ENCODE measurements at places on chromosomes 2 and 18. TPM values are rescaled to one million over a fixed set of nuclear protein-coding genes. Genes with fewer than 3 reads are reported as not detected.

DNA sequence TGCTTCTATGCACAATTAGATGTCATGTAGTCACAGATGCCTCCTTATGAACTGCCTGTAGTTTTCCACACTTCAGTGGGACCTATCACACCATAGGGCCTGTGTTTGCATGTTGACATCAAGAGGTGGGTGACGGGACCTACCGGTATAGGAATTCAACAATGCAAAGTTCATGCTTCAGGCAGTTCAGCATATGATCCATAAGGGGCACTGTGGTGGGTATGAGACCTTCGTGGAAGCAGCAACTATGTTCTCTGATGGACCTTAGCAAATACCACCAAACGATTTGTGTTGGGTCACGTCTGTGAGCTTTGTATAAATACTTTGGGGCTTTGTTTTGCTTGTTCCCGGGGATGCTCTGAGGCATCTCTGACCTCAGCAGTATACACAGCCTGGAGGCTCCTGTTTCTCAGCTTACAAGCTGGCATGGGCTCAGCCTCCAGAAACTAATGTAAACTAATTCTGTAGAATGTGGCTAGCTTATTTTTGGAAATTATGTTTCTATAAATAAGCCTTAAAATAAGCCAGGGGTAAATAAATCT, 111.6 kb downstream of the DTNA start:
- DNase-seq = no peak

GRCh38 chr2:8379549-8379948, 302.3 kb upstream of the ID2 start:
- no peak for DNase-seq

DNA sequence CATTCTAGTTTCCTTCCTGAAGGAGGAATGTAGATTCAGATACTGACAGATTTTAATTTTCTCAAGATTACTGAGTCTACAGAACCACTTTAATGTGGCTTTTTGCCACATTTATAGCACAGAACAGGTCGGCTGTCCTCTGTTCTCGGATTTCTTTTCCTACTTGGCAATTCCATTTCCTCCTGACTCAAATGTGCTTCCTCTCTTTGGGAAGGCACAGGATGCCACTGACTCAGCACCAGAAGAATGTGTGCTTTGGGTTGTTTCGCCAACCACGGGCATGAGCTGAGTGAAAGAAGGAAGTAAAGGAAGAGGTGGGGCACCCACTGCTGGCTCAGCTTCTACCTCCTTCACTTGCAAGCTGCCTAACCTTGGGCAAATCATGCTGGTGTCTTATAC, 970.6 kb upstream of the ACVR2A start:
- peak; percentile 95 for DNase-seq

- DNase-seq = no peak
These were observed 18.9 kb downstream of the GPR35 start for GRCh38 chr2:240644171-240644651.

- DNase-seq = no peak
These were observed 112.3 kb upstream of the SLC8A1 start for GRCh38 chr2:40564184-40564583.

DNA sequence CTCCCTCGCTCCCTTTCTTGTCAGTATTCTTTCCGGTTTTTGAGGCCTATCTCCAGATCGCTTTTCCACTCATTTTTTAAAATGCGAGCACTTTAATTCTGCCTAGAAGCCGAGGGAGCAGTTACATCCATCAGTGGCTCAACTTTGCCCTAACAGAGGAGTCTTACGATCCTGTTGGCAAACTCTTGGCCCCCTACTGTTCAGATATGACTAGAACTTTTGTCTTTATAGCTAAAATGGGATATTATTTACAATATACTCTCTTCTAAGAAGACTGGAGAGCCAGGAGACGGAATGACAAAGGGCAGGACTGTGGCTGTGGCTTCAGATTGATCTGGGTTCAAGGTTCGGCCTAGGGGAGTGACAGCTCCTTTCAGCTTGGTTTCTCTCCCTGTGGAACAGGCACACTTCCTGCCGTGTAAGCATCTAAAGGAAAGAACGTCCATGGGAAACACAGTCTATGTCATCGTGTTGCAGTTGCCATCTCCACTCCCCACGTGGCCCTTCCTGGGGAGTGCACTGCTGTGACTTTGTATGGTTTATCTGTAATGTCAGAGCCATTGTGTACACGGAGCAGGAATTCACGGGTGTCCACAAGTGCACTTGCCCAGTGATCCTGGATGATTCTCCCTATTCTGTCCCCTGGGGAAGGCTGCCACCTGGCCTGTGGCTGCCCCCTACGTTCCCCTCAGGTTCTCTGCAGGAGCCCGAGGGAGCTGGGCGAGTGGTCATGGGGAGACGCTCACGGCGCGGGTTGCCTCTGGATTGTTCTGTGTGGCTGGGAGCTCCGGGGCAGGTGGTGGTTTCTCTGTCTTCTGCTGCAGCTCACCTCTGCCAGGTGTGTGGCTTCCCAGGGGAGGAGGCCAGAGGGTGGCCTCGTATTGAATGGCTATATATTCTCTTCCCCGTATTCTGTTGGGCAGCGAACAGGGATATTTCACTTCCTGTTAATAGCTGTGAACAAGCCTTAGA, 222.0 kb downstream of the LDLRAD4 start:
- DNase-seq = no peak

GRCh38 chr18:60568220-60568619, 195.6 kb upstream of the MC4R start:
- DNase-seq = no peak

DNA sequence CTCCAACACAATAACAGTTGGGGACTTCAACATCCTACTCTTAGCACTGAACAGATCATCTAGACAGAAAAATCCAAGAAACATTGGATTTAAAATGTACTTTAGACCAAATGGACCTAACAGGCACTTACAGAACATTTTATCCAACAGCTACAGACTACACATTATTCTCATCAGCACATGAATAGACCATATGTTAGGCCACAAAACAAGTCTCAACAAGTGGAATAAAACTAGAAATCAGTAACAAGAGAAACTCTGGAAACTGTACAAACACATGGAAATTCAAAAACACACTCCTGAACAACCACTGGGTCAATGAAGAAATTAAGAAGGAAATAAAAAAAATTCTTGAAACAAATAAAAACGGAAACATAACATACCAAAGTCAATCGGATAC, 117.5 kb downstream of the ACVR1 start:
- no peak for DNase-seq

GRCh38 chr2:157375384-157375783, 49.8 kb upstream of the ERMN start:
- no peak for DNase-seq

DNA sequence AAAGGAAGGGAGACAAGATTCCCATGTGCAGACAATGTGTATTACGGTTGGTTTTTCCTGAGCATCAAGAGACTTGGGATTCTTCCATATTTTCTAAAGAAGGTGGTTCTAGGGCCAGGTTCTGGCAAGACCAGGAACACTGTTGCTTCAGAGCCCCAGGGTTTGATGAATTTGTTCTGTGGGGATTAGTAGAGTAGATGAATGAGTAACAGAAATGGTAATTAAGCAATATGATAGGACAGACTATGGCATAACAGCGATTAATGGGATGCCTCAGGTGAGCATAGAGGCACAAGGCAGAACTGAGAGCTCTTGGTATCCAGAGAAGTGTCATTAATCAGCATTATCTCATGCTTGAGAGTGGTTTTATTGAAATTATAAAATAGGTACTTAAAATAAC, 82.8 kb upstream of the PNPT1 start:
- no peak for DNase-seq

- no peak for DNase-seq
These were observed 112.1 kb downstream of the DTNB start for GRCh38 chr2:25561136-25561850.

GRCh38 chr2:238996331-238997136, 148.6 kb downstream of the TWIST2 start:
- no peak for DNase-seq

DNA sequence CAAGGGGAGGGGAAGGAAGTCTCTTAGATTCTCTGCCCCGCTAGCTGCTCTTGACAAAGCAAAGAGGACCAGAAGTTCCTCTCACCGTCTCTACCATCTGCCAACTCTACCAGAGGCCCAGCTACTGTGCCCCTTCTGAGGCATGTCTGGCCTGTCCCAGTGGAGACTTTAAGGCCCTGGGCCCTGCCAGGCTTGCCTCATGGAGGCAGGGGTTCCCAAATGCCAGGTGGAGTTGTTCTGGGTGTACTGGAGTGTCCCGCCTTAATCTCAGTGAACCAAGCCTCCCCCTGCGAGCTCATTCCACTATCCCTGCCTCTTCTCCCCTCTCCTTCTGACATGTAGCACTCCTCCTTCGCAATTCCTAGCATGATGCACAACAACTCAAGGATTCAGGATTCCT, 2.2 kb downstream of the HOXD12 start:
- DNase-seq = no peak

GRCh38 chr2:186540941-186541340, 48.9 kb upstream of the ITGAV start:
- no peak for DNase-seq

- DNase-seq = no peak
These were observed 120.0 kb upstream of the SIX3 start for GRCh38 chr2:44821500-44821899.

GRCh38 chr2:199836943-199837342, 14.0 kb downstream of the FTCDNL1 start:
- DNase-seq = no peak

GRCh38 chr2:1004398-1004797, 53.7 kb downstream of the SNTG2 start:
- DNase-seq = no peak

GRCh38 chr2:204573221-204573620, 27.9 kb downstream of the PARD3B start:
- DNase-seq = no peak

DNA sequence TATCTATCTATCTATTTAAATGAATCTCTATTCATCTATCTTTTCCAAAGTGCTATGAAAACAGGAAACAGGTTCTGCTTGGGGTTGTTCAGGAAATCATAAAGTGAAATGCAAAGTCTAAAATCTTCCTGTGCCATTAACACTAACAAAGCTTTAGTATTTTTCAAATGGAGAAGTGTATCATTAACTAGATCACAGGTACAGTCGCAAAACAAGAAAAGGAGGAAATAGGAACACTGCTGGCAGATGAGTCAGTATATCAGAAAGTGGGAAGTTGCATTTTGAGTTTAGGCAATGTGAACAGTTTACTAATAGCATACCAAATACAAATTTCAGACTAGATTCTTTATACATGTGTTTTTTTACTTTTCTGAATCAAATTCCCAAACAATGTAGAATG, 888.5 kb upstream of the FSHR start:
- no peak for DNase-seq

GRCh38 chr2:104650405-104650996, 203.4 kb upstream of the POU3F3 start:
- no peak for DNase-seq

- DNase-seq = no peak
These were observed 18.4 kb downstream of the GRP start for GRCh38 chr18:59238385-59238784.

- DNase-seq = no peak
These were observed 208.5 kb upstream of the ACVR2A start for GRCh38 chr2:147636238-147636882.

- DNase-seq = no peak
These were observed 4.2 kb downstream of the GNLY start for GRCh38 chr2:85698184-85698879.

DNA sequence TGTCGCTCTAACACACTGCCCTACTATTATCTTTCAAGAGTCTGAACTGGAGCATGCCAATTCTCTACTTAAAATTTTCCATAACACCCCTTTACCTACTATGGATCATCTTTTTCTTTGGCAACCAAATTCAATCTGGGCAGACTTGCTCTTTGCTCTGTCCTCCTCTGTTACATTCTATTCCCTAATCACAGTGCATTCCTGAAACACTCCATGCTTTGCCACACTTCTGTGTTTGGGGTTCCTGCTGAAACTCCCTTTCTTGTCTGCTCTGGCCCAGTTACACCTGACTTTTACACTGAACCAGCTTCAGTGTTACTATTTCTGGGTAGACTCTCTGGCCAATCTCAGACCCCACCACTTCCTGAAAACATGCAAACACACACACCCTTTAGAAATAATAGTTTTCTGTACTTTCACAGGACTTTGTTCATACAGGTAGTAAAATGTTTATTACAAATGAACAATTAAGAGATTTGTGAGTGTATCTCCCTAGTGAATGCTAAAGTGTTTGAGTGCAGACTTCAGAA, 119.9 kb upstream of the DCC start:
- DNase-seq = no peak

- DNase-seq = no peak
These were observed 191.5 kb downstream of the ZFP36L2 start for GRCh38 chr2:43034921-43035320.

GRCh38 chr18:26719896-26720295, 145.6 kb downstream of the AQP4 start:
- no peak for DNase-seq

DNA sequence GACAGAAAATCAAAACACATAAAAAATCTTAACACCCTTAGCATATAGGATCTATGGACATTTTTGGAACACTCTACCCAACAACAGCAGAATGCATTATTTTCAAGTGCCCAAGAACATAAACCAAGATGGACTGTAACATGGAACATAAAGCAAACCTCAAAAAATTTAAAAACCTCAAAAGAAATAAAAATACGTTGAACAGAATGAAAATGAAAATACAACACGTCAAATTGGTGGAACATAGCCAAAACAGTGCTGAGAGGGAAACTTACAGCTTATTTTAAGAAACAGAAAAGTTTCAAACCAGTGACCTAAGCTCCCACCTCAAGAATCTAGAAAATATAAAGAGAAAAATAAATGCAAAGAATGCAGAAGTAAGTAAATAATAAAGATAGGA, 58.3 kb upstream of the BCL2L11 start:
- no peak for DNase-seq

DNA sequence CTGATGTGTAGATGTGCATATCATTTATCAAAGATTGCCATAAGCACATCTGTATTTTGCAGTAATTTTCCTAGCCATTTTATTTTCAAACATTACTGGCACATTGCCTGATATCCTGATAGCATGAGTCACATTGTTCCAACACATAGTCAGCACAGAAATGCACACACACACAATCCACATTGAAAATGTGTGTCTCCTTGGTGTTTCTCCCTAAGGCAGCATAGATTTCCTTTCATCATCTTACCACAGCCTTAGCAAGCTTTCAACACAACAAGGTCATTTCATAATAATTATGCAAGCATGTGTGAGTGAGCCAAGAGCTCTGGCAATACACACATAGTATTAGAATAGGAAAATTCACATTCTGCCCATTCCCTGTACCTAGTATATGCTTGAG, 245.4 kb upstream of the MEIS1 start:
- no peak for DNase-seq

DNA sequence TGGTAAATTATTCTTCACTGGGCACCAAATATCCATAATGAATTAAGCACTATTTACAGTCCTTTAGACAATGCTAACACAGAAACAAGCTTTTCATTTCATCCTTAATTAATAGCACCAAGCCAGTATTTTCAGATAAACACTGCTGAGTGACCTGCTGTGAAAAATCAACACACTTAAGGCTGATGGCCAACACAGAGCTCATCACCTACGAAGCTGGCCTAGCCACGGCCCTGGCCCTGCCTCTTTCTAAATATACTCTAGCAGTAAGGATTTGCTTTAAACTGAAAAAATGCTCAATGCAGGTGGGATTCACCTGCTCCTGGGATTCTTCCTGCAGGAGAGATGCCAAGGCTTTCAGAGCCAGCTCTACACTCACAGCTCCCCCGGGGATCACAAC, 18.4 kb downstream of the CYB5A start:
- DNase-seq = no peak

Gene RPIA
- 20.7 TPM for total RNA-seq

Gene GREB1L
- total RNA-seq = 0.20 TPM

Gene COL4A4
- total RNA-seq = 0.18 TPM

Gene MYO5B
- total RNA-seq = 0.14 TPM

Gene DSC3
- total RNA-seq = 0.04 TPM

Gene OSBPL6
- total RNA-seq = 5.4 TPM

Gene NPC1
- total RNA-seq = 26.5 TPM

Gene MPP4
- 9.0 TPM for total RNA-seq

Gene FAM228A
- total RNA-seq = 0.14 TPM

Gene ANKRD29
- 0.46 TPM for total RNA-seq
